ENCODE measurements at places on chromosomes 2 and 18.

- DNase-seq, result no peak
These were observed 40.4 kb downstream of the FTCDNL1 start for GRCh38 chr2:199810422-199811171.

DNA sequence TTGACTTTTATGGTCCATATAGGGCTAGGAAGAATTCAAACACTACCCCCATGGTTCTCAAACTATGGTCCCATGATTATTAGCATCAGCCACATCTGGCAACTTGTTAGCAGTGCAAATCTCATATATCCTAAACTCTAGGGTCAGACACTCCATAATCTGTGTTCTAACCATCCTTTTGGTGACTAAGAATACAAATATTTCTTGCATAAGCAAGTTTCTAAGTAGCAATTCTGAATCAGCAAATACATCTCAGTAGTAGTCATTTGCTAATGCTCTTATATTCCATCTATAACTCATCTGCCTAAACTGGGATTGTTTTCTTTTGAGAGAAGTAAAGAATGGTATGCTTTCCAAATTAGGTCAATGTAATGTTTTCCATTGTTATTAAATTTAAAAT is 447.3 kb downstream of the TMX3 start:
- no peak for DNase-seq

GRCh38 chr2:157179324-157180105 is 78.0 kb upstream of the GALNT5 start:
- no peak for DNase-seq

DNA sequence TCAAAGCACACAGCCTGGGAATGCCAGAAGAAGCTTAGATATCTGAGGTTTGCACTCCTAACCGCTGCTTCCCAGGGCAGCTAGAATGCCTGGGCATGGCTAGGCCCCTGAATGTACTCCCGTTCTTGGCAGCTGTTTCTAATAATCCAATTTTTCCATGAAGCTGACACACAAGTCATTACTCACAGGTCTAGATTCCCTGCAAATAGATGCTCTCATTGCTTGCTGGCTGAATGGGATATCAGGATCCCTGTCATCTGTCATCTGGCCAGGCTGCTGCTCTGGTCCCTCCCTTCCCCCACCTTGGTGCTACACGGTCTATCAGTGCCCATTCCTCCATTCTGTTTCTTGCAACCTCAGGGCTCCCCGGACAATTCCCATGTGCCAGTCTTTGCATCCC is 40.7 kb upstream of the TEX51 start:
- no peak for DNase-seq

- no peak for DNase-seq
These were observed 41.9 kb downstream of the TMEM247 start for GRCh38 chr2:46521215-46521683.

- no peak for DNase-seq
These were observed 12.1 kb upstream of the MAPRE2 start for GRCh38 chr18:35029103-35029502.

DNA sequence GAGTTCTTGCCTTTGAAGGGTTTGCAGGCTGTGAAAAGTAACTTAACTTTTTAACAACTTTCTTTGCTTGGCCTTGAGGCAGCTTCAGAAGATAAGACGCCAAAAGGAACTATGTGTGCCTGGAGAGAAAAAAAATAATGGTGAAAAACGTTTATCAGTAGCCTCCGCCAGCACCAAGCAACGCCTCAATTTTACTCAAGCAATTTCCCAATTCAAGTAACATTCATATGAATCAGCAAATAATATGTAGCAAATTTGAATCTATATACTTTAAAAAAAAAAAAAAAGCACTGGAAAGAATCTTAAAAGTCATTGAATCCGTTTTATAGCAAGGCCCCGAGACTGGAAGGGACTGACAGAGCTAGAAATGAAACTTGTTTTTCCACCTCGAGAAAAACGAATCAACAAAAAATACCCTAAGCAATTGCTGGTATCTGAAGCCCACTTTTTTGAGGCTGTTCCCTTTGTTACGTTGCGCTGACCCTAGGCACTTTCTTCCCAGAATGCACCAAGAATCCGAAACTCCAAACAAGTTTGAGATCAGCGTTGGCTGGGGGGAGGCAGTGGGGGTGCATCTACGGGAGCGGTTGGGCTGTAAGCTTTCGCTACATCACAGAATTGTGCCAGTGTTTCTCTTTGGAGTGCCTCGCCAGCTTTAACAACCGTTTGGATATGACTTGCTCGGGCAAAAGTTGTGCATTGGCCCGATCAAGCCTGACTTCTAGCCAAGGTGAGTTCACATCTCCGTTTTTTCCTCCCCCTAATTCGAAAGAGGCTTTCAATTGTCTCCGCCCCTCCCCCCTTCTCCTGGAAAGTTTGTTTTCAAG is 2.7 kb upstream of the TGIF1 start:
- peak; percentile 74 for DNase-seq

- no peak for DNase-seq
These were observed 72.0 kb upstream of the AFF3 start for GRCh38 chr2:100214265-100214971.

GRCh38 chr2:148670773-148671172 is 26.2 kb downstream of the EPC2 start:
- DNase-seq, result no peak

GRCh38 chr2:96427917-96428316 is 77.2 kb downstream of the NEURL3 start:
- DNase-seq, result peak; percentile 58

- no peak for DNase-seq
These were observed 16.4 kb upstream of the NMS start for GRCh38 chr2:100453853-100454252.

All from activated CD4-positive, alpha-beta T cell treated with anti-CD3 and anti-CD28 coated beads for 36 hours (primary cell).